MCF 10A (cell line): ENCODE measurements at places on chromosomes 11 and 22.

DNA sequence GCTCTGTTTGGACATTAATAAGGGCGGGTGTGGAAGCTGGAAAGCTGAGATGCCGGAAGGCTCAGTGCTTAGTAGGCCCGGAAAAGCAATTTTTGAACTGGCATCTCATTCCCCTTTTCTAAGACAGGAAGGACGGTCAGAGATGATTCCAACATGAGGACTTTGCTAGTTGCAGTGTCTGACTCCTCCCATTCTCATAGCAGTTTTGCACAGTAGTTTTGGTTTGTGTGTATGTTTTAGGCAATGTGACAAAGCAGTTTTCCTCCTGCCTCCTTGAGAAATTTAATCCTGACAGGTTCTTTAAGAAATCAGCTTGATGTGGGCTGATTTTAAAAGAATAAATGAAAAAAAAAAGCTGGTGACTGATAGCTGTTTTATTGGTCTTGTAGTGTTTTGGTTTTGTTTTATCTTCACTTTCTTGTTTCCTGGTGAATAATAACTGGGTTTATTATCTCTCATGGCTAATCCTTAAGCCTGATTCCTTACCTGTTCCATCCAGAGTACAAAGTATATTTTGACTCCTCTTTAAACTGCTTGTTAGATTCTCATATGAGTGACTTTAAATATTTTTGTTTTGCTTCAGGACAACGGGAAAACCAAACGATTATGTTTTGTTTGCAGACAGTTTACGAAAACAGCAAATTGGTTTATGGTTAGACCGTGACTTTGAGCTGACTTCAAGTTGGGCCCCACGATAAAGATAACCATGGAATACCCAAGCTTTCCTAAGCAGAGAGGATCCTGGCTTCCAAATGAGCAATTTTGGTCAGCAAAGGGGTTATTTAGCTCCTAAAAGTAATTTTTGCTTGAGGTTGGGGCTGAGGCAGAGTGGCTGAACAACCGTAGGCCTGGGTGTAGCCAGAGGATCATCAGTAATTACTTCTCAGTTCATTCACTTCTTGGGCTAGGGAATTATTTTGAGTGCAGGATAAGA lies 3.4 kb downstream of the PTPRJ start:
- H3K4me3 ChIP-seq, result no peak overlapping the region
- peaks cover 6% of the 10 kb centered on the region for H3K36me3 ChIP-seq
- H3K27ac ChIP-seq, result no peak overlapping the region
- H3K27me3 ChIP-seq, result peaks cover 12% of the 10 kb centered on the region

- H3K36me3 ChIP-seq, result no peaks in the 10 kb centered on the region
- H3K27ac ChIP-seq, result peak overlapping the region; percentile 93
- H3K4me1 ChIP-seq, result peaks cover 63% of the 10 kb centered on the region
- peak; percentile 8 for DNase-seq
- H3K27me3 ChIP-seq, result peaks cover 14% of the 10 kb centered on the region
- no peak overlapping the region for H3K4me3 ChIP-seq
These were observed 1075.3 kb downstream of the TBC1D22A start for GRCh38 chr22:47837703-47838102.

DNA sequence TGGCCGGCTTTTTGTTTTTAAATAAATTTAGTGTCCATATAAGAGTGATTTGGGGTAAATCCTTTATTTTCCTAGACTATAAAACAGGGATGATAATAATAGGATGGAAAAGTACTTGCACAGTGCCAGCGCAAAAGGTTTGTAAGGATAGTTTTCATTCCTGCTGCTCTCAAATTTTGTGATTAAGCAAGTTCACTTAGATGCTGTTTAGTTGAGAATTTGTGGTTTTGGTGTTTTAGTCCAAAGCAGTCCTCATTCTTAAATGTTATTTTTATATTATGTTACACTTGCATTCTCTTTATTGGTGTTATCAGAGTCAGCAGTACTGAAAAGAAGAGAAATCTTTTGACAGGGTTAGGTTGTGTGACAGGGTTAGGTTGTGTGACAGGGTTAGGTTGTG lies 47.9 kb downstream of the PPP6R3 start:
- no peak for DNase-seq
- H3K27me3 ChIP-seq, result no peaks in the 10 kb centered on the region
- H3K27ac ChIP-seq, result no peak overlapping the region
- H3K36me3 ChIP-seq, result peaks cover 10% of the 10 kb centered on the region
- H3K4me3 ChIP-seq, result no peak overlapping the region

DNA sequence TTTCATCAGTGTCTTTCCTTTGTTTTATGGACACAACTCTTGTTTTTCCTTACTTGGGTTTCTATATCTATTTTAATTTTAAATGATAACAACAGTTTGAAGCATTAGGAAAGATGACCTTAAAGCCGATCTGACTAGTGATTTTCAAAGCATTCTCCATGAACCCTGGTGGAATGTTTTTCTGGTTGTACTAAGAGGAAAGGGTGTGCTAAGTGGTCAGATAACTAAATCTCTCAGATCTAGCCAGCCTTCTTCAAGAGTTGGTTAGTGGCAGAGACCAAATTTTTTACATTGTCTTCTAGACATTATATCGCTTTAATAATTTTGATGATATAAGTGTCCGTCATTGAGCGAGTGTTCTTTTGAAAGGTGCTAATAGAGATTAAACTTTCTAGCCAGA lies 134.4 kb downstream of the METTL15 start:
- no peaks in the 10 kb centered on the region for H3K36me3 ChIP-seq
- DNase-seq, result no peak
- H3K27me3 ChIP-seq, result no peaks in the 10 kb centered on the region
- H3K4me1 ChIP-seq, result no peaks in the 10 kb centered on the region
- no peak overlapping the region for H3K4me3 ChIP-seq
- H3K27ac ChIP-seq, result no peak overlapping the region

- no peaks in the 10 kb centered on the region for H3K27me3 ChIP-seq
- no peak overlapping the region for H3K4me3 ChIP-seq
- H3K36me3 ChIP-seq, result no peaks in the 10 kb centered on the region
- DNase-seq, result no peak
These were observed 1.9 kb downstream of the CNGA4 start for GRCh38 chr11:6240781-6241180.

DNA sequence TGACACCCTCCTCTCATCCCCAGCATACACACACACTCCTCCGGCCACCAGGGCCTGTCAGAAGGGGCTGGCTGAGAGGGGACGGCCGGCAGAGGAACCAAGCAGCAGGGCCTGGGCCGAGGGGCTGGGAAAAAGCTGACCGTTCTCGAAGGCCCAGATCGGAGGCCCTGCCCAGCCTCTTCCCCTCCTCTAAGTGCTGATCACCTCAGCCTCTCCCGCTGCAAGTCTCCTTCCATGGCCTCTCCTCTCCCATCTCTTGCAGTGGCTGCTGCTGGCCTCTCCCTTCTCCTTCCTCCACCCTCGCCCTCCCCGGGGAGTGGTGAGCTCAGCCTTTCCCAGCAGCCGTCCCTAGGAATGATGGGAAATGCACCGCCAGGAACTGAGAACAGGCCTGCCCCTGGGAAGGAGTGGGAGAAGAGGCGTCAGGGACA lies 39.6 kb downstream of the ARRB1 start:
- peak; percentile 16 for DNase-seq
- no peaks in the 10 kb centered on the region for H3K36me3 ChIP-seq
- H3K27ac ChIP-seq, result no peak overlapping the region

- no peaks in the 10 kb centered on the region for H3K36me3 ChIP-seq
- no peak overlapping the region for H3K4me3 ChIP-seq
These were observed 1.7 kb downstream of the PLEKHB1 start for GRCh38 chr11:73648121-73648520.

GRCh38 chr11:114197799-114198500 lies 98.2 kb upstream of the NNMT start:
- peak; percentile 95 for DNase-seq
- H3K27ac ChIP-seq, result peak overlapping the region; percentile 97
- H3K27me3 ChIP-seq, result no peaks in the 10 kb centered on the region
- H3K4me3 ChIP-seq, result peak overlapping the region; percentile 1
- peaks cover 43% of the 10 kb centered on the region for H3K36me3 ChIP-seq

DNA sequence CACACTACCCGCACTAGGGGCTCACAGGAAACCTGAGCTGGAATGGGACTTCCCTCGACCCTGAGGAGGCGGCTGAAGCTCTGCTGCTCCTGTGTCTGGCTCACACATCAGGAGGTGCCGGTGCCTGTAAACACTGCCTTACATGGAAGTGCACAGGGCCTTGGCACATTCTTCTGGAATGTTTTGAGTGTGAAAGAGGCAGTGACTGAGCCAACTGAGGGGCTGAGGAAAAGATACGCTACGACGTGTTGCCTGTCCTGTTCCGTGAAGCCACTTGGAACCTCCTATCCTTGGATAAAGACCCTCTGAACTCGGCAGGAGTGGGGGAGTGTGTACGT lies 10.5 kb downstream of the TXN2 start:
- H3K27me3 ChIP-seq, result no peaks in the 10 kb centered on the region
- no peak overlapping the region for H3K4me3 ChIP-seq
- peak overlapping the region; percentile 65 for H3K27ac ChIP-seq

DNA sequence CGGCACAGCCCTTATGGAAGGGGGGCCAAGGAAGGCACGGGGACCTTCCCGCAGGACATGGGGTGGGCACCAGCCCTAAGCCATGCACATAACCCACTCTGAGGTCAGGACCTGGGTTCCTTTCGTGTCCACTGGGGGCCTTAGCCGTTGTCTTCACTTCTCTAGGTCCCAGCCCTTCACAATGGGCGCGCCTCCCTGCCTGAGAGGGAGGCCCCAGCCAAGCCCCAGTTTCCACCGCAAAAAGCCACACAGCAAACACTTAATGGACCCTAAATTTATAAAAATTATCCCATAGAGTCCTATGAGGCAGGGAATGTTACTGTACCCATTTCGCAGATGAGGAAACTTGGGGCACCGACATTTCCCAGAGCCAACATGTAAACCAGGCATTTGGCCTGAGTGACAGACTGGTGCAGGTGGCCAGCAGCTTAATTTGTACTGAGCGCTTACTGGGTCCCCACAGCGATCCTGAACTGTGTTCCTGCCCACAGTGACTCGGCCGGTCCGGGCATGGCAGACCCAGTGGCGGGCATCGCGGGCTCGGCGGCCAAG lies 1.2 kb downstream of the GAS2L1 start:
- peak; percentile 23 for DNase-seq
- no peaks in the 10 kb centered on the region for H3K27me3 ChIP-seq
- H3K27ac ChIP-seq, result no peak overlapping the region
- peak overlapping the region; percentile 88 for H3K4me3 ChIP-seq
- H3K36me3 ChIP-seq, result peaks cover 6% of the 10 kb centered on the region

GRCh38 chr11:109945626-109946321 lies 147.4 kb upstream of the ZC3H12C start:
- peaks cover 17% of the 10 kb centered on the region for H3K4me1 ChIP-seq
- DNase-seq, result no peak
- no peaks in the 10 kb centered on the region for H3K27me3 ChIP-seq
- peaks cover 9% of the 10 kb centered on the region for H3K36me3 ChIP-seq

GRCh38 chr11:60625262-60625661 lies 74.2 kb upstream of the MS4A8 start:
- H3K27me3 ChIP-seq, result peaks cover 11% of the 10 kb centered on the region
- no peaks in the 10 kb centered on the region for H3K4me1 ChIP-seq
- no peak overlapping the region for H3K4me3 ChIP-seq
- H3K36me3 ChIP-seq, result no peaks in the 10 kb centered on the region
- no peak overlapping the region for H3K27ac ChIP-seq

- no peak overlapping the region for H3K27ac ChIP-seq
- H3K27me3 ChIP-seq, result no peaks in the 10 kb centered on the region
- no peak overlapping the region for H3K4me3 ChIP-seq
- no peaks in the 10 kb centered on the region for H3K36me3 ChIP-seq
These were observed 97.1 kb downstream of the KCNQ1 start for GRCh38 chr11:2541881-2542361.

GRCh38 chr11:95515371-95515770 lies 274.2 kb downstream of the FAM76B start:
- no peaks in the 10 kb centered on the region for H3K27me3 ChIP-seq
- no peak overlapping the region for H3K27ac ChIP-seq
- H3K4me1 ChIP-seq, result peaks cover 43% of the 10 kb centered on the region
- H3K36me3 ChIP-seq, result no peaks in the 10 kb centered on the region

DNA sequence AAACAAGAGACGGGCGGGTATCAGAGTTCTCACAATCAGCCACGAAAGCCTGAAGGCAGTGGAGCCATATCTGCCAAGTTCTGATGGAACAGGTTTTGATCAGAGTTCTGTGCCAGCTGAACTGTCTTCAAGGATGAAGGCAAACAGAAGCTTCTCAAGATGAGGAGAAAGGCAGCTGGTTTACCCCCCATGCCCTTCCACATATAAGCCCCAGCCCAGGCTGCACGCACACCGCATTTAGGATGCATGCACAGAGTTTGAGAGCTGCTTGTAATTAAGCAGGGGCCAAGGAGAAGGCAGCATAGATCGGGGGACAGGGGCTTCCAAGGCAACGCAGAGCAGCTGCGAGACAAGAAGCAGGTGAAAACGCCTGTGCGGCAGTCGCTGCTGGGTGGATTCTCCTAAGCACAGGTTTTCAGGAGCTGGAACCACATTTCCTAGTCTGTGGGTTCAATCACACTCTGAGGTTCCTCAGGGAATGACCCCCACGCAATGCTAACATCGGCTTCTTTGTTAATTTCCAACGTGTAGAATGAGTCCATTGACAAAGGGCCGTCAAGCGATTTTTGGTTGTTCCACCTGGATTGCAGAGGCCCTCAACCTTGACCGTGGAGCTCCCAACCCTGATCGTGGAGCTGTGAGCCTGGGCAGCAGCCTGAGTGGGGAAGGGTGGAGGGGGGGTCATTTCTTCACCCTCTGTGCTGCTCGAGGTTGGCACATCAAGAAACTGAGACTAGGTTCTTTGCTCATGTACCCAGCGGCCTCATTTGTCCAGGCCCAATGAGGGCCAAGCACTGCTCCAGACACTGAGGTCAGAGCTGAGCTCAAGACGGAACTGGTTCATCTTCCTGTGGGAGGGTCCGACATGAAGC lies 81.7 kb upstream of the SHISAL1 start:
- DNase-seq, result no peak
- no peak overlapping the region for H3K4me3 ChIP-seq
- peaks cover 12% of the 10 kb centered on the region for H3K27me3 ChIP-seq

- peaks cover 33% of the 10 kb centered on the region for H3K36me3 ChIP-seq
- no peaks in the 10 kb centered on the region for H3K4me1 ChIP-seq
- no peak overlapping the region for H3K4me3 ChIP-seq
- DNase-seq, result no peak
- no peak overlapping the region for H3K27ac ChIP-seq
- H3K27me3 ChIP-seq, result no peaks in the 10 kb centered on the region
These were observed 96.6 kb downstream of the COMMD9 start for GRCh38 chr11:36192425-36193289.

- no peak for DNase-seq
- H3K4me3 ChIP-seq, result no peak overlapping the region
These were observed 43.3 kb downstream of the WT1 start for GRCh38 chr11:32391956-32392553.

GRCh38 chr22:33049119-33049729 lies 9.0 kb downstream of the SYN3 start:
- no peak overlapping the region for H3K27ac ChIP-seq
- no peaks in the 10 kb centered on the region for H3K4me1 ChIP-seq
- H3K36me3 ChIP-seq, result no peaks in the 10 kb centered on the region
- peak; percentile 75 for DNase-seq
- peaks cover 24% of the 10 kb centered on the region for H3K27me3 ChIP-seq
